IPS DF 6.9 (cell line): ENCODE measurements at places on chromosomes 1 and 21.

GRCh38 chr1:228314315-228314657 lies 92.3 kb downstream of the TRIM11 start:
- DNase-seq = no peak

GRCh38 chr1:207001492-207002245 lies 30.9 kb downstream of the C1orf116 start:
- no peak for DNase-seq

- DNase-seq = no peak
These were observed 21.9 kb downstream of the AGL start for GRCh38 chr1:99872063-99872462.

DNA sequence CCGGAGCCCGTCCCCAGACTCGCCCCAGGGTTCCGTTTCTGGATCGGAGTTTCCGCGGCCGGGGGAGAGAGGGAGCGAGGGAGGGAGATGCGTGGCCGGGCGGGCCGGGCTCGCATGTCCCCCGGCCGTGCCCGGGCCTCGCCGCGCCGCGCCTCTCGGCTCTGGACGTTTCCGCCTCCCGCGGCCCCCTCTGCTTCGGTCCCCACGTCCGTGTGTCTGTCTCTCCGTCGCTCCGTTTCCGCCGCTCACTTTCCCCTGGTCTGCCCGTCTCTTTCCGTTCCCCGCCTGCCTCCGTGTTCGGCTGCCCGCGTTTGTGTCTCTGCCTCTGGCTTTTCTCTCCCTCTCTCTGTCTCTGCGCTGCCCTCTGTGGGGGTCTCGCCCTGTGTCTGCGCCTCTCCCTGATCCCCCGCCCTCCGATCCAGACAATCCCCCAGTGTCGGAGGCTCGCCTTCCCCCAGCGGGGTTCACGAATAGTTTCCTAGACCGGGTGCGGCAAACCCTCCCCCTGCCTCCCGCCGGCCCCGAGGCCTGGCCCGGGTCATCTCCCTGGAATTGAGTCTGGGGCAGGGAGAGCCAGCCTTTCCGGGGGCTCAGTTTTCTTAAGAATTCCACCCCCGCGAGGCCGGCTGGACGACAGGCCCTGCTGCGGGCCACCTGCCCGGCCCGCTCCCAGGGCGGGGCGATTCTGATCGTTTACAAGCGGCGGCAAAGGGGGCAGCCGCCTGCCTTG lies 735 bp downstream of the NBL1 start:
- no peak for DNase-seq

GRCh38 chr1:165842023-165842670 lies 14.7 kb downstream of the UCK2 start:
- DNase-seq = no peak

- DNase-seq = no peak
These were observed 85.1 kb downstream of the ZNF644 start for GRCh38 chr1:90936731-90937130.

DNA sequence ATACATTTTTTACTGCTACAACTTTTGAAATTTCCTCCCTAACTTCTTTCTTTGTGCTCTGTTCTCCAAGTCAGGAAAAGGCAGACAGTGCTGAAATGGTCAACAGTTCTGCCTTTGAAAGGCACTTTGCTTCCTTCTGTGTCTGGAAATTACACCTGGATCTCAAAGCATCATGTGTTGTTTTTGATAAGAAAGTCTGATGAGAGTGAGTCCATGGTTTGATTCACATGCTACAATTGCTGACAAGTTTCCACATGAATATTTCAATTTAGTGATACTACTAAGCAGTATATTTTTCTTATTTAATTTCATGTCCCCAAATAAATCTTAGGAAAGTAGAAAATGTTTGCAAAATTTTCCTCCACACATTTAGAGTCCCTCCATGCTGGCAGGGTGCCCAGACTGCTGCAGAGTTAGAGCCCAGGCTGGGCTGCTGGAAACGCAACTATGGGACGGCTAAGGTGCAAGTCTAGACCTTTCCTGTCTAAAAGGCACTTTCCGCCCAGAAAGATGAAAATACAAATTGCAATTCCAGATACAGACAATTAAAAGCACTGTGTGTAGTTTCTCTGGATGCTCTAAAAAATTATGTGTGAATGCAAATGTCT lies 96.6 kb upstream of the RUNX1 start:
- DNase-seq = no peak

GRCh38 chr21:33908760-33909159 lies 6.8 kb downstream of the ATP5PO start:
- no peak for DNase-seq

GRCh38 chr1:26518355-26518754 lies 11.2 kb upstream of the RPS6KA1 start:
- DNase-seq = no peak

- DNase-seq = no peak
These were observed 184.7 kb upstream of the CACYBP start for GRCh38 chr1:174815036-174815435.

DNA sequence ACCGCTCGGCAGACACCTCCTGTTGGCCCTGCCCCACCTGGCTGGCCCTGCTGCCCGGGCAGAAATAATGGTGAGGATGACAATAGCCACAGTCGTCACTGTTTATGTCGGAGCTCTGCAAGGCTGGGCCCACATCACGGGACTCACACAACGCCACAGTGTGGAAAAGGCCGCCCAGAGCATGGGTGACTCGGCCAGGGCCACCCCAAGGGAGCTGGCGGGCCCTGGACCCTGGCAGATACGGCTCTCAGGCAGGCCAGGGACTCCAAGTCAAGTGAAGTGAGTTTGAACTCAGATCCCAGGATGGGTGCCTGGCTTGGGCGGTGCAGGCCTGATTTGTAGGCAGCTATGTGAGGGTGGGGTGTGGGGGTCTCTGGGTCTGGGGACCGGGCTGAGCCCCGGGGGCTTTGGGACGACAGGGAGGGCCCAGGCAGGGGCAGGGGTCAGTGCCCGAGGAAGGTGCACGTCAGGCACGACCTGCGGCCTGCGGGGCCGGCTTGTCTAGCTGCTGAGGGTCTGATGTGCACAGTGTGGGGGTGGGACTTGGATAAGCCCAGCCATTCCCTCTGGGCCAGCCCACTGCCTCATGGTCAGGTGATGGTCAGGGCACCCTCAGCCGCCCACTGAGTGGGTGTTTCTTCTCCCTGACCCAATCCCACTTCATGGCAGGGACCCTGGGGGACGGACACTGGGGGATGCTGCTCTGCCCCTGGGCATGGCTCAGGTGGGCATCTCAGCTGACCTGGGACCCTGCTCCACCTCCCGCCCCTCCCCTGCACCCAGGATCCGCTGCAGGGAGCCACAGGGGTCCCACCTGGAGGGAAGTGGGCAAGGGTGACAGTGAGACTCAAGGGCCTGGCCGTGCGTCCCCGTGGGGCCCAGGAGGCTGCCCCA lies 1.0 kb downstream of the RNF223 start:
- DNase-seq = no peak

DNA sequence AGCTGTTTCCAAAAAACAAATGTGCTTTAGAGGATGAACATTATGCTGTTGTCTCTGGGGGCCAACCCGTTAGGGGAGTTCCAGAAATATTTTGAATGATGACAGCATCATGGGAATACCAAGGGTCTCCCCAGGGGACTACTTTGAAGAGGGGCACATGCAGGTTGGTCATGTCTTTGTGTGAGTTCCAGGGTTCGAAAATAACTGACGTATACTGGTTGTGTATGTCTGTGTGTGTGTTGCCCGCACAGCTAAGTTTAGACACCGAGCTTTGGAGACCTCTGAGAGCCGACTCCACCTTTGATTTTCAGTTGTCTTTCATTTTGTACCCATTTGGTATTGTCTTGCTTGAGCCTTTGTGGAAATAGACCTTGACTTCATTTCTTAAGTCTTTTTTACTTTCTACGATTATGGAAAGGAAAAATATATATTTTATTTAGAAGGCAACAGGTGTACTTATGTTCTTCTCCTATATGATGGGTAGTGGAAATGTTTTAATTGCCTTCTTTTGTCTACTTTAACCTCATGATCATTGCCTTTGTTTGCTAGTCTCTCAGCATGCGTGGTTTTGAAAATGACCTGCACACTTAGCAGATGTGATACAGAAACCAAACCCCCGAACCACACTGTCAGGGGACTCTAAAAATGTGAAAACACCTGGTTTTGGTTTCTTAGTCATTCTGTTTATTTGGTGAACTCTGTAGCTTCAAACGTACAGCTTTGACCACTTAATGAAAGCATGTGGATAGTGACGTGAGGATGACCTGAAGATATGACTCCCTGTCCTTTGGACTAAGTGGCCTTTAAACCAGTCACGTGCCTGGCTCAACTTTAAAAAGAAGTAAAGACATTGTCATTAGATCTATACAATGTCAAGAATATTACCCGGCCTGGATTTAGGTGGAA lies 56.5 kb downstream of the GALNT2 start:
- no peak for DNase-seq

DNA sequence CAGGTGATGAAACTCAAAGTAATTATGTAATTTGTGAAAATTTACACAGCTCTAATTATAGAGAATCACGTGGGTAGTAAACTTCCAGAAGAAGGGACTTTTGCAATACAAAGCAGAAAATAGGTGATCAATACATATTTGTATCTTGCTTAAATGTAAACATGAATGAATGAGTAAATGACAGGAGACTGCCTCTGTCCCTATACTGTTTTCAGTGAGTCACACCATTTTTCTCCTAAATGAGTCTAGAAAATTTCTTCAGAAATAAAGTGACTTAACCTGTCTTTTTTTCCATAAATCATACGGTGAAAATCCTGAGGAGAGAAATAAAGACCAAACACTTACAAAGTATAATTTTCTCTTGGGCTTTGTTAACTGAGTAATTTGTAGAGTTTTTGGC lies 11.9 kb downstream of the RAP1A start:
- DNase-seq = no peak

- DNase-seq = no peak
These were observed 31.2 kb upstream of the F3 start for GRCh38 chr1:94572780-94573179.

- DNase-seq = peak; percentile 60
These were observed 14.5 kb upstream of the CPT2 start for GRCh38 chr1:53182111-53182593.

GRCh38 chr1:160432371-160432786 lies 32.0 kb downstream of the VANGL2 start:
- DNase-seq = no peak

GRCh38 chr1:87878873-87879272 lies 550.2 kb downstream of the LMO4 start:
- no peak for DNase-seq

DNA sequence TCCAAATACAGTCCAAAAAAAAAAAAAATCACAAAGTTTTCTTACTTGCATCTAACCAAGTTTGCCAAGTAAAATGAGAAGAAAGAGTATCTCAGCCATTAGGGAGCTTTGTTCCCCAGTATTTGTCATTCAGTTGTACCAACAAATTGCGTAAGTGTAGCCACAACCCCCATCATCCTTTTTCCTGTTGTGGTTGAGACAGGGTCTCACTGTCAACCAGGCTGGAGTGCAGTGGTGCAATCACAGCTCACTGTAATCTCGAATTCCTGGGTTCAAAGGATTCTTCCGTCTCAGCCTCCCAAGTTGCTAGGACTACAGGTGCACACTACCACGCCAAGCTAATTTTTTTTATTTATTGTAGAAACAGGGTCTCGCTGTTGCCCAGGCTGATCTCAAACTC lies 9.5 kb downstream of the STX6 start:
- no peak for DNase-seq
